ENCODE measurements at places on chromosomes 7 and 10.

DNA sequence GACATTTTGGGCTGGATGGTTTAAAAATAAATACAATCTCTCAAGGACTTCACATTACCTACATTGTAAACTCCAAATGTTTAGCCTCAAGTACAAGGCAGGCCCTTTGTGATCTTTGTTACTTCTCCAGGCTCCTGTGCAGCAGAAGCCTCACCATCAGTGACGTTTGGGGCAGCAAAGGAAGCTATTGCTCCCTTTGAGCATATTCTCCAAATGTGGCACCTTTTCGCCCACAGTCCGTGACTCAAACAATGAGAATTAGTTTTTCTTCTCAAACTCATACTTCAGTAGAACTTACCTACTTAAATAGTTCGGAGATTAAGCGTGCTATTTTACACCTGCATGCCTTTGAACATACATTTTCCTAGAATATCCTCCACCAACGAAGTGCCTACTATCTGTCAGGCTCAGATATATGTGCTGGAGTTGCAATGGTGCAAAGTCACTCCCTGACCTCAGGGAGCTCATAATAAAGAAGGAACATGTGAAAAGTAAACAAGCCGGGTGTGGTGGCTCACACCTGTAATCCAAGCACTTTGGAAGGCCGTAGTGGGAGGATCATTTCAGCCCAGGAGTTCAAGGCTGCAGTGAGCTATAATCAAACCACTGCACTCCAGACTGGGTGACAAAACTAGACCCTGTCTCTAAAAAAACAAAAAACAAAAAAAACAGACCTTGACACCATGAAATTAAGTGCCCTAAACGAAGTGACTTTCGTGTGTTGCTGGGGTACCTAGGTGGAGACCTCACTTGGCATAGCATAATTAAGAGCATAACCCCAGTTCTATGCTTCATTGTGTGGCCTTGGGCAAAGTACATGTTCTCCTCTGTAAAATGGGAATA, 1.2 kb upstream of the ABCF2 start:
- DNase-seq, result no peak

DNA sequence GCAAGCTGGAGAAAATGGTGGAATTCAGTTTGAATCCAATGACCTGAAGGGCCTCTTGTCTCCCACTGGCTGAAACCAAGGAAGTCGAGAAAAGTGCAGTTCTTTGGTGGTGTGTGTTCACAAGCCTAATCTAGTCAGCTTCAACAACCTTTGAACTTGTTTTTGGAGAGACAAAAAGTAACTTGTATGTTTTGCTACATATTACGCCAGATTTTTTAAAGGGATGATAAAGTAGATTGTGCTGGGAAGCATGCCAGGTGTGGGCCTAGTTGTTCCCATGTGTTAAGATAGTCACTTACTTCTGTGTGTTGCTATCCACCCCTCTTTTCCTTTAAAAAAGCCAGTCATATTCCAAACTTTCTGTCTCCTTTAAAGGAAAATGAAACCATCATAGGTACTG, 79.7 kb upstream of the FAM3C start:
- DNase-seq, result no peak

GRCh38 chr10:44284198-44285084, 100.5 kb downstream of the CXCL12 start:
- DNase-seq, result no peak

DNA sequence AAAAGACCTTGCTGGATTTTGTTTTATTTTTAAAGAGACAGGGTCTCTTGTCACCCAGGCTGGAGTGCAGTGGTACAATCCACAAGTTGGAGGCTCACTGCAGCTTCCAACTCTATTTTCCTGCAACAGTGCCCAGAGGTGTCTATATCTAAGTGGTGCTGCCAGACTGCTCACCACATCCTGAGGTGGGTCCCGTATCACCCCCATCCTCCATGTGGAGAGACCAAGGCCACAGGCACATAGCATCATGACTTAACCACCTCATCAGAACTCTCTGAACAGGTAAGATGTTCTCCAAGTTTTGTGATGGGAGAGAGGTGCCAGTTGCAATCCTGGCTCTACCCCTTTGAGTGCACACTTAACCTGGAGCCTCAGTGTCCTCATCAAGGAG, 98.2 kb downstream of the RNF216 start:
- DNase-seq, result no peak

- DNase-seq, result no peak
Measured at GRCh38 chr7:30159163-30159562, 24.4 kb downstream of the MTURN start.

GRCh38 chr7:71735961-71736556, 604.1 kb downstream of the GALNT17 start:
- DNase-seq, result peak; percentile 52

- no peak for DNase-seq
Measured at GRCh38 chr7:45687185-45687560, 113.0 kb downstream of the ADCY1 start.

GRCh38 chr10:80493522-80494051, 39.5 kb downstream of the TSPAN14 start:
- no peak for DNase-seq

DNA sequence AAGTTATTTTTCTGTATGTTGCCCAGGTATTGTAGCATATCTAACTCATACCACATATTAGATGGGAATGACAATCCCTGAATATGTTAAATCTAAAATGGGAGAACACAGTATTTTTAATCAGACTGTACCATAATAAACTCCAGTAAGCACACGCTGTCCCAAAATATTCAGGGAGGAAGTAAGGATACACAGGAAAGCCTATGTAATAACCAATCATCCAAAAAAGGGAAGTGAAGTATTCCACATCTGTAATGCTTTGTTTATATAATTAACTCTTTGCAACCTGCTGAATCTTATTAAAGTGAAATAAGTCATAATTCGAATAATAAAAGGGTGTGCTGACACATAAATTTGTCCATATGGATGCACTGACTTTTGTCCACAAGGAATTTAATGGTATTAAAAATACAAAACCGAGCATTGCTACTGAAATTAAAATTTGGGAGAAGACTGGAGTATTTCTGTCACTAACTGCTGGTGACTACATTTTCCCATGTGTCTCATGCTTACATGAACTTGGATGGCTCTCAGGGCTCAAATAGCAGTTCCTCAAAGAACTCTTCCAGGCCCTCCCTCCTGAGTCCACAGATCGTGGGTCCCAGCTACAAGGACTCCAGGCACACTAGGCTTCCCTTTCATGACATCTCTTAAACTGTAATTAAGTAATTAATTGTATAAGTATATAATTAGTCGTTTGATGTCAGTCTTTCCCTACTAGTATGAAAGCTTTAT, 120.6 kb downstream of the NEBL start:
- DNase-seq, result no peak

GRCh38 chr10:78663721-78664120, 405.0 kb upstream of the ZMIZ1 start:
- no peak for DNase-seq

- DNase-seq, result no peak
Measured at GRCh38 chr10:113552014-113552413, 839 bp upstream of the HABP2 start.

DNA sequence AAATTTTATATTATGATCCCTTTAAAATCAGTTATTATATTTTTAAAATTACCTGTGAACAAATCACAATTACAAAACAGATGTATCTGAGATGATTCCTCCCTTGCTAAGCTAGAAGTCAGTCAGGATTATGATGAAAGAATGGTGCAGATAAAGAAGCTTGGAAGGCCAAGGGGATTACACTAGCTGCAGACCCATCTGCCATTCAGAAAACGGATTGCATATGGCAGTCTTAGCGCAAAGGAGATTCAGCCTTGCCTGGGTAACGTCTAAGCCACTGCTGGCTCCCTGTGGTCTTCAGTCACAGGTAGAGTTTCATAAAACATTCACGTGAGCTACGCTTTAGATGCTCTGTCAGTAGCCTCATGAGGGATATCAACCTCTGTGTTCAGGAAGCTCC, 222.2 kb downstream of the POU6F2 start:
- no peak for DNase-seq

DNA sequence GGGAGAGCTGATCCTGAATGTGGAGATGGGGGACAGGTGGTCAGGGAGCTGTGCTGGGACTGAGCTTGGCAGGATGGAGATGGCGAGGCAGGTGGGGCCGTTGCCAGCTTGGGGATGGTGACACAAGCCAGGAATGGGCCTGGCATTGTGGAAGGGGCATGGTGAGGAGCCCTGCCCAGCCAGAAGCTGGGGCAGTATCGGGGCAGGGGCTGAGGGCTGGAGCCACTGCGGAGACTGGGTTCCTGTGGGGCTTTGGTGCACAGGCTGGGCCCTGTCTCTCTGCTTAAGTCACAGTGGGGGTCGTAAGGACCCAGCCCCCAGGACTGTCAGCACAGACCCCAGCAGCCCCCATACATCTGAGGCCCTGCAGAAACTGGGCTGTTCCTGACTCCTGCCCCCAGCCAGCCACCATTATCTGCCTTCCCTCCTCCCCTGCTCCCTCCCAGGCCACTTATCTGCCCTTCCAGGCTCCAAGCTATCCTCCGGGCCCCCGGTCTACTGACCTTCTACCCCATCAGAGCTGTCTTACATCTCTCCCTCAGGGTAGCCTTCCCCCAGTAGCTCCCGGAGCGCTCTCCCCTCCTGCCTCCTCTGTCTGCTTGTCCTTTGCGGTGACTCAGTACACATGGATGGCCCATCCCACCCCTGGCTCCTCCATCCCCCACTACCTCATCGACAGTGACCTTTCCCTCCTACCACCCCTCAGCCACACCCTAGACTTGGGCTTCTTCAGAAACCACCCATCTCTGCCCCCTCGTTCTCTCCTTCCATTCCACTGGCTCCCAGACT, 44.2 kb downstream of the PPIF start:
- DNase-seq, result no peak

GRCh38 chr7:9874182-9874581, 1099.5 kb upstream of the PHF14 start:
- no peak for DNase-seq

DNA sequence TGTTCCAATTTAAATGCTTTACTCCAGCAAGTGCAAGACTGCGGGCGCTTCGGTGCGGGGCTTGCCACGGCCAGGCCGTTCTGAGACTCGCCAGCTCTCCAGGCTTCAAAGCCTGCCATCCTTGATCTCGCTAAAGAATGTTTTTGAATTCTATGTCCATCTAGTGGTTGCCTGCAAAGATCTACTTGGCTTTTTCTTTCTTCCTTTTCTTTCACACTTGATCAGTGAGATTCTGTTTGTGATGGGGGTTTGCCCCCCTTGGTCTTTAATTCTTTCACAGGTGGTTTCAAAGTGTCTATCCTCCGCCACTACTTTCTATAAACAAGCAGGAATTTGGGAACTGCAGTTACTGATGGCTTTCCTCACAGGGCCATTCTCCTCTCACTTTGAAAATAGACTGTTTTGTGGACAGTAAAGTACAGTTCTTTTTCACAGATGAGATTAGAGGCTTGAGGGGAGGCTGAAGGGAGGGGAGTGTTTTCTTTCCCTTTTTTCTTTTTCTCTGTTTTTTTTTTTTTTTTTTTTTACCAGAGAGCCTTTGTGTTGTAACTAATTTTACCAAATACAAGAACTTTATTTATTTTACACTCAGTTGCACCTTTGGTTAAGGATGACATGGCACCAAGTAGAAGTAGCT, 15.2 kb upstream of the FBXW4 start:
- no peak for DNase-seq

DNA sequence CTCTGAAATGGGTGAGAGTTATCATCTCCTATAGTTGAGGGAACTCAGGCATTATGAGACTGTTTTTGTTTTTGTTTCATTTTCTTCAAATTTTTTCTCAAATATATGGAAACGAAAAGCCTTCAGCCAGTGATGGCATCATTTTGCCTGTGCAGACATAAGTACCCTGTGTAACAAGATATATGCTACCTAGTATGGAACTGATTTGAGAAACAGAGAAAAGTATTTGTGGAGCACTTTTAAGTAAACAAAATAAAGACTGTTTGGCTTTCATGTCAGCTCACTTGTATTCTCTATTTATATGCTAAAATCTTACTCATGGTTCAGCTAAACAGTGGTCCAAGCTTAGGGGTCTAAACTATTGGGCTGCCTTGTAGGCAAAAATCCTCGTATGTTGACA, 150.6 kb downstream of the WNT2 start:
- no peak for DNase-seq

DNA sequence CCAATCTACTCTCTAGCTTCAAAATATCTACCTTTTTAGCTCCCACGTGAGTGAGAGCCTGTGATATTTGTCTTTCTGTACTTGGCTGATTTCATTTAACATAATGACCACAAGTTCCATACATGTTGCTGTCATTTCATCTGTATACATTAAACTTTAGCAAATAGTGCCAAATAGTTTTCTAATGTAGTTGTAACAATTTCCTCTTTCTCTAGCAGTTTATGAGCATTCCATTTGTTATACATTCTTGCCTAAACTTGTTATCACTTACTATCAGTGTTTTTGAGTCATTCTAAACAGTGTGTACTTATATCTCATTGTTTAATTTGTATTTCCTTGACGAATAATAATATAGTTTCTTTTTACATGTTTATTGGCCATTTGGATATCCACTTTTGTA, 77.2 kb downstream of the NEUROD6 start:
- DNase-seq, result no peak

- no peak for DNase-seq
Measured at GRCh38 chr10:29191674-29192073, 97.2 kb upstream of the LYZL1 start.

GRCh38 chr10:97019213-97019844, 166.4 kb downstream of the SLIT1 start:
- DNase-seq, result no peak

GRCh38 chr10:72935361-72935760, 19.2 kb downstream of the PLA2G12B start:
- DNase-seq, result no peak

DNA sequence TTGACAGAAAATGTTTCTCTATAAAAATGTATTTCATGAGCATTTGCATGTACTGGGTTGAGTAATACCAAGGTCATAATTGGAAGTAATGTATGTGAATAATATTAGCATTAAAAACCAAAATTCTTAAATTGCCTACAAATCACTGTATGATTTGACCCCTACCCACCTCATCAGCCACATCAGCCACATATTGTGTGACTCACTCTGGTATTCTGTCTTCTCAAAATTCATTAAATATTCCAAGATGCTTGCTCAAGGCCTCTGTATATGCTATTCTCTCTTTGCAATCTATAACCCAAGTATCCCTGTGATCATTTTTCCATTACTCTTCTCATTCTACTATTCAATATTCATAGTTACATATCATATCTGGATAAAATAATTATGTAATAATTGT, 21.4 kb downstream of the POT1 start:
- no peak for DNase-seq

- no peak for DNase-seq
Measured at GRCh38 chr10:87670586-87670985, 10.9 kb downstream of the PAPSS2 start.

Data from forelimb muscle (tissue), 1 donor.